ENCODE measurements at places on chromosomes 16 and 17. TPM values are rescaled to one million over a fixed set of nuclear protein-coding genes. Genes with fewer than 3 reads are reported as not detected.

CHST4 gene
- not detected for total RNA-seq

FOXJ1 gene
- 1.4 TPM for total RNA-seq

CCL7 gene
- total RNA-seq, result not detected

IGSF6 gene
- total RNA-seq, result 25.7 TPM

SLC12A3 gene
- total RNA-seq, result 0.08 TPM

ZG16B gene
- 18.7 TPM for total RNA-seq

TNFRSF13B gene
- 2.4 TPM for total RNA-seq

- no peaks in the 10 kb centered on the region for H3K4me1 ChIP-seq
- H3K4me3 ChIP-seq, result no peak overlapping the region
- DNase-seq, result no peak
- no peak overlapping the region for H3K27ac ChIP-seq
- no peaks in the 10 kb centered on the region for H3K27me3 ChIP-seq
Measured at GRCh38 chr17:75476752-75477489, 20.5 kb downstream of the TMEM94 start.

DNA sequence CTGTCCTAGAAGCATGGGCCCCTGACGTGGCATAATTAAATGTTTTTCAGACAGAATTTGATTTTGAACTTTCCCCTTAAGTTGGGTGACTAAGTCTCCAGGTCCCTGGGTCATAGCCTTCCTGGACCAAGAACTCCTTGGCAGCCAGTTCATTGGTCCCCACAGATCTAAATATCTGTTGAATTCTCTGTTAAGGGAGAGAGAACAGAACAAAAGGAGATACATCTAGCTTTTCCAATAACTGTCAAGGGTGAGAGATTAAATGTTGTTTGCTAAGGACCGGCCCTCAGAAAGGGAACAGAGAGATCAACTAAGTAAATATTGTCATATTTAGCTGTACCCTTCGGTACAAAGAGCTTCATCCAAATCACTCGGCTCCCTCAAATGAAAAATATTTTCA is 78.2 kb upstream of the NOL11 start:
- no peaks in the 10 kb centered on the region for H3K27me3 ChIP-seq
- no peak overlapping the region for H3K4me3 ChIP-seq
- no peak for DNase-seq
- H3K4me1 ChIP-seq, result no peaks in the 10 kb centered on the region
- H3K27ac ChIP-seq, result no peak overlapping the region

- DNase-seq, result no peak
- H3K27ac ChIP-seq, result peak overlapping the region; percentile 85
- peak overlapping the region; percentile 69 for H3K4me3 ChIP-seq
- peaks cover 13% of the 10 kb centered on the region for H3K27me3 ChIP-seq
Measured at GRCh38 chr17:36947922-36948716, 635 bp upstream of the AATF start.

GRCh38 chr16:64475627-64476351 is 646.1 kb downstream of the CDH11 start:
- H3K36me3 ChIP-seq, result no peaks in the 10 kb centered on the region
- DNase-seq, result no peak
- no peak overlapping the region for H3K27ac ChIP-seq
- no peaks in the 10 kb centered on the region for H3K27me3 ChIP-seq
- H3K4me3 ChIP-seq, result no peak overlapping the region

DNA sequence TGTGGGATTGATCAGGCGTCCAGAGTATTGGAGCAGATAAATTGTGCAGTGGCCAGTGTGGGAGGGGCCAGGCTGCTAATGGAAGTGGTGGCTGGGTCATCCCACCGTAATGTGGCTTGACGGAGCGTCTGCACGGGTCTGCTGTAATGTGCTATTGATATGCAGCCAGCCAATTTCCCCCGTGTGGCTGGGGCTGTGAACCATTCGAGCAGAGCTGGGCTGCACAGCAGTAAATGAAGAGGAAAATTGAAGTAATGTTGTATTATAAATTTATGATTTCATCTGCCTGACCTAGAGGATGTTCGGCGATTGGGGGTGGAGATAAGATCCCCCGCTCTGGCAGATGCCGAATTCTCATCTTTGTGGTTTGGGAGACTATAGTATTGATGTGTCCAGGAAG is 121.5 kb downstream of the CCDC182 start:
- no peaks in the 10 kb centered on the region for H3K27me3 ChIP-seq
- peaks cover 31% of the 10 kb centered on the region for H3K36me3 ChIP-seq
- H3K4me3 ChIP-seq, result no peak overlapping the region
- no peak for DNase-seq

- peaks cover 3% of the 10 kb centered on the region for H3K27me3 ChIP-seq
- peaks cover 3% of the 10 kb centered on the region for H3K36me3 ChIP-seq
Measured at GRCh38 chr17:60135951-60136666, 13.7 kb upstream of the CA4 start.

DNA sequence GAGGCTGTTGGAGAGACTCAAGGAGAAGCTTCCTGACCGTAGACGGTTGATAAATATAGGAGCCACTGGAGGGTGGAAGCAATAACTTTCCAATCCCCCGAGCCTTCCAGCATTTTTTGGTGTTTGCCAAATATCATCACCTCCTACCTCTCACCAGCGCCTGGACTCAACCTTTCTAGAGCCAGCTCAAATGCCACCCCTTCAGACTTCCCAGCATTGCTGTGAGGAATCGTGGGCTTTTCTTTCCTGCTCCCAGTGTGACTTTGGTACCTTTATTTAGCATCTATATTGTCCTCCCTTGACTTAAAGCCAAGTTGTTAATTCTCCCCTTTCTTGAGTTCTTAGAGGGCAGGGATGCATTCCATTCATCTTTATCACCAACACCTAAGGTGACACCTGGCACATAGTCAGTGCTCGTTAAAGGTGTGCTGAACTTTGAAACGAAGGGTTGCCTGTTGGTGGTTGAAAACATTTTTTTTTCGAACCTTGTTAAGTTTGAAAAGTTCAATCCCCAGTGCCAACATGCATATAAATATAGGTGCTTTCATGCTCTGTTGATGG is 35.3 kb upstream of the CCR7 start:
- H3K36me3 ChIP-seq, result no peaks in the 10 kb centered on the region
- no peak overlapping the region for H3K4me3 ChIP-seq
- no peaks in the 10 kb centered on the region for H3K27me3 ChIP-seq
- no peak for DNase-seq
- peak overlapping the region; percentile 94 for H3K27ac ChIP-seq

- H3K4me1 ChIP-seq, result peaks cover 75% of the 10 kb centered on the region
- H3K27me3 ChIP-seq, result no peaks in the 10 kb centered on the region
- no peak overlapping the region for H3K4me3 ChIP-seq
- H3K27ac ChIP-seq, result peak overlapping the region; percentile 77
- peaks cover 33% of the 10 kb centered on the region for H3K36me3 ChIP-seq
Measured at GRCh38 chr16:57001026-57001679, 11.8 kb downstream of the NLRC5 start.

DNA sequence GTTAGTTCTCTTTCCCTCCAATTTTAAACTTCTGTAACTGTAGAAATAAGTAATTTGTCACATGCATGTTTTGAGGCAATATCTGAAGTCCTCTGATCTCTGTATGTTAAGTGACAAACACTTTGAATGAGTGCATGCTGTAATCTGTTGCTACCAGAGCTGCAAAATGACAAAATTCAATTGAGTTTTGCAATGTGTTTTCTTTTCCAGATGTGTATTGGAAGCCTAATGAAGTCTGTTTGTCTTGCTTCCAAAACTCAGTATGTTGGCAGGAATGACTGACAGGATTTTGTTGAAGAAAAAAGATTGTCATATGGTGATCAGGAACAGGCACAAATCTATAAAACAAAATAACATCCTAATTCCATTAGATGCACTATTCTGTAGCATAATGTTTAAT is 561.6 kb upstream of the CDH8 start:
- no peak overlapping the region for H3K27ac ChIP-seq
- H3K4me1 ChIP-seq, result no peaks in the 10 kb centered on the region
- H3K36me3 ChIP-seq, result no peaks in the 10 kb centered on the region
- no peak overlapping the region for H3K4me3 ChIP-seq
- DNase-seq, result no peak

GRCh38 chr16:54928016-54928356 is 2.7 kb upstream of the IRX5 start:
- no peak for DNase-seq
- H3K4me1 ChIP-seq, result peaks cover 9% of the 10 kb centered on the region
- H3K27ac ChIP-seq, result no peak overlapping the region
- H3K27me3 ChIP-seq, result peaks cover 7% of the 10 kb centered on the region

DNA sequence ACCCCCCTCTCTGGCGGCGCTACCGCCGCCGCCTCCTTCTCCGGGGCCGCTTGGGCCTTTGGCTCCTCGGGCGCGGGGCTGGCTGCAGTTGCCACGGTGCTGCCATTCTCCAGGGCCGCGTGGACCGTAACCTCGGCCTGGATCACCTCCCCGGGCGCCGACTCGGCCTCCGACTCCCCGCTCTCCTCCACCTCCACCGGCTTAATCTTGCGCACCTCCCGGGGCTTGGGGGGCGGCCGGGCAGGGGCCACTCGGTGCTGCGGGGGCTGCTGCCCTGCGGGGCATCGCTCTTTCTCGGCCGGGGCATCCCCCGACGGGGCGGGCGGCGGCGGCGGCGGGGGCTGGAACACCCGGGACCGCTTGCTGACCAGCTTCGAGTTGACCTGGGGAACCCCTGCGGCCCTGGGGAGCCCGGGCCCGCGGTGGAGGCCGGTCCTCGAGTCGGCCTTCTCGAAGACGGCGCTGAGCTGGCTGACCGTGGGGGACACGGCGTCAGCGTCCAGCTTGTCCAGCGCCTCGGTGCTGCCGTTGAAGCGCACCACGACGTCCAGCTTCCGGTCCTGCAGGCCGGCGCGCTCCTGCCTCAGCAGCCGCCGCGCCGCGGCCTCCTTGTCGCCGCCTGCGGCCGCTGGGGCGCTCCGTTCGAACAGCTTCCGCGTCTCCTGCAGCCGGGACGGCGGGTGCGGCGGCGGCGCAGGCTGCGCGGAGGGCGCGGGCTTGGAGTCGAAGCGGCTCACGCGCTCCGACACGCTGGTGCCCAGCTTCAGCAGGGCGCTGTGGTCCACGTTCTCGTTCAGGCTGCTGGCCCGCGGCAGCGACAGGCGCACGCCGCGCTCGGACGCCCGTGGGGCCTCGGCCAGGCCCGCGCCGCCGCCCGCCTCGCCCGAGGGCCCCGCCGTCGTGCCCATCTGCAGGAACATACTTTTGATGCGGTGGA is 792 bp downstream of the PPP1R9B start:
- H3K4me1 ChIP-seq, result peaks cover 40% of the 10 kb centered on the region
- peak overlapping the region; percentile 94 for H3K4me3 ChIP-seq
- H3K27ac ChIP-seq, result peak overlapping the region; percentile 74
- peak; percentile 63 for DNase-seq
- H3K36me3 ChIP-seq, result no peaks in the 10 kb centered on the region

GRCh38 chr16:57957673-57958392 is 13.1 kb downstream of the CNGB1 start:
- H3K27me3 ChIP-seq, result no peaks in the 10 kb centered on the region
- no peaks in the 10 kb centered on the region for H3K4me1 ChIP-seq
- H3K4me3 ChIP-seq, result no peak overlapping the region

DNA sequence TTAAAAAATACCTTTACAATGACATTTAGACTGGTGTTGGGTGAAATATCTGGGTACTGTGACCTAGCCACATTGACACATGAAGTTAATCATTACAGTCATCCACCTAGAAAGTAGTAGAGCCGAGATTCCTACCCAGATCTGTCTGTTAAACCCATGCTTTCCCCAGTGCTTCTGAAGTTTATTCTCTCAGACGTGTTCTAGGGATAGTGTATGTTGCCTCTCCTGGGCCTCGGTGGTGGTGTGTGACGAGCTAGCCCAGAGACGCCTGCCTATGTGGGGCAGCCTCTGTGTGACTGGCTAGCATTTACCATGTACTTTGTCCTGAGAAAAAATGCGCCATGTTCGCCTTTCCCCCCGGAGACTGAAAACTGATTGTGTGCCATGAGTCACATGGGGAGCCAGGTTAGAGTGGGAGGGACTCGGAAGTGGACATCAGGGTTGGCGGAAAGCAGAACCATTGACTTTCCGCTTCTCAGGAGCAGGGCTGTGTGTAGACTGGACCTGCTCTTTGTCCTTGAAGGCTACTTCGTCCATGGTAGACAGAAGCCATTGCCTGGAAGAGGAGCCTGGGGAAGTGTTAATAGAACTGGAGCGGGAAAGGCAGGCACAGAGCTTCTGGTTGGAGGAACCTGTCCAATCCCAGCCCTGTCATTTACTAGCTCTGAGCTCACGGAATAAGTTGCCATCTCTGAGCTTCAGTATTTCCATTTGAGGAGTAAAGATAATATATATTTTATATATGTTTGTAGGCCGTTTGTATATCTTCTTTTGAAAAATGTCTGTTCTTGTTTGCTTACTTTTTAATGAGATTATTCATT is 235.5 kb downstream of the SNX29 start:
- no peaks in the 10 kb centered on the region for H3K36me3 ChIP-seq
- H3K4me3 ChIP-seq, result no peak overlapping the region
- H3K27me3 ChIP-seq, result no peaks in the 10 kb centered on the region
- H3K27ac ChIP-seq, result no peak overlapping the region
- DNase-seq, result no peak
- no peaks in the 10 kb centered on the region for H3K4me1 ChIP-seq

GRCh38 chr17:4769628-4770027 is 2.1 kb upstream of the TM4SF5 start:
- H3K4me1 ChIP-seq, result peaks cover 7% of the 10 kb centered on the region
- H3K27me3 ChIP-seq, result no peaks in the 10 kb centered on the region
- no peak overlapping the region for H3K4me3 ChIP-seq
- no peaks in the 10 kb centered on the region for H3K36me3 ChIP-seq
- DNase-seq, result no peak

DNA sequence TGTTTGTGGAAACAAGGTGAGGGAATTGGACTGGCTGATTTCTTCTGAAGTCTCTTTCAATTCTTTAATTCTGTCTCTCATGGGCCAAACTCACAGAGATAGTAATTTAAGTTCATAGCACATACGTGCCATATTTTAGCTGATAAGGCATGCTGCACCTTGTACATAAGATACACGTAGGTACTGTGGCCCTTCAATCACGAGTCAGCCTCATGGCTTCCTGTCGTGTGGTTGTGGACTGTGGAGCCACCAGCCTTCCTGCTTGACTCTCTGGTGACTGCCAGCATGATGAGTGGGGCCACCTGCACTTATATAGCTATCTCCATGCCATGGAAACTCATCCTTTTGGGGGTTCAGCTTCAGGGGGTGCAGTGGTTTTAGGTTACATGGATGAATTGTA is 25.1 kb downstream of the KSR1 start:
- H3K27ac ChIP-seq, result no peak overlapping the region
- no peaks in the 10 kb centered on the region for H3K27me3 ChIP-seq
- no peak for DNase-seq
- no peaks in the 10 kb centered on the region for H3K36me3 ChIP-seq

DNA sequence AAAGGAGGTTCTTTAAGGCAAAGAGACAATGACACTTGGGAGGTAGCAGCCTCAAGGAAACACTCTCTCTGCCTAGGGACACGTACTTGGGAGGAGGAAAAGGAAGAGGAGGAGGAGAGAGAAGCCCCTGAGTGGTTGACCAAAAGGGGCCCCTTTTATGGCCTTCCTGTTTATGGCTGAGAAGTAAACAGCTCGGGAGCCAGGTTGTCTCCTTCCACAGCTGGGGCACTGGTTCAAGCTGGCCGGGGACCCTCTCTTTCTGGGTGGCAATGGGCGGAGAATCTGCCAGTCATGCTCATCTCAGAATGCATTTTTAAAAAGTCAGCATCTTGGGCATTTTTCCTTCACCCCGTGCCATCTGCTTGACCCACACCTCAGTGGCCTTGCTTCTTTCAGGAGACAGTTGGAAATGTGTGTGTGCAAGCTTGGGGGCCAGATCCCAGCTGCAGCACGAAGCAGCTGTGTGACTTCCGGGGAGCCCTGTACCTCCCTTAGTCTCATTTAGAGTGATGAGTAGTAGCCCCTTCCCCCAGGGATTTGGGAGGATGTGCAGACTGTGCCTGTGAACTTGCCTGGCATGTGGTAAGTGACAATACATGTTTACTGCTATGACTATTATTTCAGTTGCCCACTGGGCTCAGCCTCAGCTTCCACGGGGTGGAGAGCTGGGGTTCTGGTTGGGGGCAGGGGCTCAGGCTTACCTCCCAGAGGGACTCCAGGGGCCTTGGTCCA is 33.8 kb upstream of the SALL1 start:
- no peaks in the 10 kb centered on the region for H3K36me3 ChIP-seq
- no peak for DNase-seq
- no peak overlapping the region for H3K27ac ChIP-seq
